ENCODE measurements at places on chromosomes 4 and X.

DNA sequence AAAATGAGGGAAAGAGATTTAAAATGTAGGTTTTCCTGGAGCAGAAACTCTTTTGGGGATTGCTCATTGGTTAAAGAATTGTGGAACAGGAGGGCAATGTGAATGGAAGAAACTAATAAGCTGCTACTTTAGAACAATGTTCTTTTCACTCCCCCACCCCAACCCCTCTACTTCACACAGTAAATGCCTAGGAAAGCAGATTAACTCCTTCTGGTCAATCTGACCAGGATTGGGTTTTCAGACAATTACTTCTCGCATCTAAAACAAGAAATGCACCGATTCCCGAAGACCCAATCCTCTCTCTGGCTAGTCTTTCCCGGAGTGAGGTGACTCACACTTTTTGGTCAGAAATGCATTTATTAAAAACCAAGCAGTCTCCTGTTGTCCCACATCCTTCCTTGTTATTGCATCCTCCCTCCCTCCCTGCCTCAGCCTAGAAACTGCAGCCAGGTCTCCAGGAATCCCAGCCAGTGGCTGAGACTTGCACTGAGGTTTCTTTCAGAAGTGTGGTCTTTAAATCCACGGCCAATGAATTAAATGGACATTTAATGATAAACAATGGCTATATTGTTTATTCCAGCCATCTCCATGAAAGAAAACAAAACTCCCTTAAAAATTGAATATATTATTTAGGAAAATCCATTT is 21.4 kb downstream of the MFAP3L start:
- no peak for DNase-seq

DNA sequence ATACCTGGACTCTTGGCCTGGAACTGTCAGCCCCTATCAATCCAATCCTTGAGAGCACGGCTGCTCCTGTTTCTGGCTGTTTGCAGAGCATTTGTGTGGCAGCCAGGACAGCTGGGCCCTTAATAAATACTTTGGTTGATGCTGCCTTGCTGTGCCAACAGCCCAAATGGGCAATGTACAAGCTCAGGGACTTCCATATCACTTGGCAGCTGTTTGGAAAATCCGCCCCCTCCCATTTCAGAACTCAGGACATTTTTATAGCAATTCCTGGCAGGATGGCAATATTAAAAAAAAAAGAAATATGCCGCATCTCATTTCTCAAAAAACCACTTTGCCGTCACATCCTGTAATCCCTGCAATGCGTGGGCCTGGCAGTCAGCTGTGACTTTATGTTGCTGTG is 218.9 kb downstream of the HS3ST1 start:
- peak; percentile 36 for DNase-seq

- DNase-seq = no peak
Measured at GRCh38 chr4:70515367-70516250, 2.8 kb upstream of the AMTN start.

DNA sequence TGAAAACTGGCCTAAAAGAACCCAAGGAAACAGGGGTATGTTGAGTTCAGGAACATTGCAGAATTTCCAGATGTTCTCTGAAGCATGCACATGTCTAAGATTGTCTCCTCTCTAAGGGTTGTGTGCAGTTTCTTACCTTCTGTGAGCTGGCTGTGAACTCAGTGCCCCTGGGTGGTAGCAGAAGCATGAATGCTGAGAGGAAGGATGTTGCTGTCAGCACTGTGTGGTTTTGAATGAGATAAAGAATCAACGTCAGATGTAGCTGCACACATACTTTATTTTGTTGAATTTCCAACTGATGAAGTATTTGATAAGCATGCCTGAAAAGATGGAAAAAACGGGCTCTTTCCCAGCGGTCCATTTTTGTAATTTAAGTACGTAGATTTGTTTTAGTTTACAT is 23.8 kb upstream of the CD38 start:
- no peak for DNase-seq

DNA sequence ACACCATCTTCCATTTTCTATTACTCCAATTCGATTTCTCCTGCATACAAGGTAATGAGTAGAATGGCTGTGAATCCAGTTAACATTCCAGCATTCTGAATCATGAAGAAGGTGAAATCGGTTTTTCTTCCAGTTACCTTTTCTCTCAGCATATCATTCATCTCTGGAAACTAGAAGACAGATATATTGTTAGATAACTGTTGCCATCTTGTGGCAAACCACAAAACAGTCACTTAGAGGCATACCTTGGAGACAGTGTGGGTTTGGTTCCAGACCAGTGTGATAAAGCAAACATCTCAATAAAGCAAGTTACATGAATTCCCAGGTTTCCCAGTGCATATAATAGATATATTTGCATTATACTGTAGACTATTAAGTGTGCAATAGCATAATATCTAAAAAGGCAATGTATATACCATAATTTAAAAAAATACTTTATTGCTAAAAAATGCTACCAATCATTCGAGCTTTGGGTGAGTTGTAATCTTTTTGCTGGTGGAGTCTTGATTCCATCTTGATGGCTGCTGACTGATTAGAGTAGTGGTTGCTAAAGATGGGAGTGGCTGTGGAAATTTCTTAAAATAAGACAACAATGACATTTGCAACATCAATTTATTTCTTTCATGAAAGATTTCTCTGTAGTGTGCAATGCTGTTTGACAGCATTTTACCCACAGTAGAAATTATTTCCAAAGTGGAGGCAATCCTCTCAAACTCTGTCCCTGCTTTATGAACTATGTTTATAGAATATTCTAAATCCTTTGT is 82.1 kb downstream of the SLC39A8 start:
- DNase-seq = no peak

DNA sequence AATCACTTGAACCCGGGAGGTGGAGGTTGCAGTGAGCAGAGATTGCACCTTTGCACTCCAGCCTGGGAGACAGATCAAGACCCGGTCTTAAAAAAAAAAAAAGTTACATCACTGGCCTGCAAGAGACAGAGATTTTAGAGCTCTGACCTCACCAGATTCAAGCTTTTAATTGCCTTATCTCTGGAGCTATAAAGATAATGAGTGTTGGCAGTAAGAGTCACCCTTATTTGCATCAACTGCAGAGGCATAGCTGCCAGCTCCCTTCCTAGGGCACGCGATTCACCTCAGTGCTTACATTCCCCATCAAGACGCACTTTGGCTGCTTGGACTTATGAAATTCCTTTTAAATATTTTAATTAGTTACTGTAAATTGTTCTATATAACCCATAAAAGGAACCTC is 12.5 kb upstream of the SPATA4 start:
- DNase-seq = no peak

GRCh38 chrX:31993637-31994036 is 921.8 kb upstream of the FTHL17 start:
- no peak for DNase-seq

- DNase-seq = no peak
Measured at GRCh38 chr4:109588176-109588575, 28.1 kb downstream of the MCUB start.

DNA sequence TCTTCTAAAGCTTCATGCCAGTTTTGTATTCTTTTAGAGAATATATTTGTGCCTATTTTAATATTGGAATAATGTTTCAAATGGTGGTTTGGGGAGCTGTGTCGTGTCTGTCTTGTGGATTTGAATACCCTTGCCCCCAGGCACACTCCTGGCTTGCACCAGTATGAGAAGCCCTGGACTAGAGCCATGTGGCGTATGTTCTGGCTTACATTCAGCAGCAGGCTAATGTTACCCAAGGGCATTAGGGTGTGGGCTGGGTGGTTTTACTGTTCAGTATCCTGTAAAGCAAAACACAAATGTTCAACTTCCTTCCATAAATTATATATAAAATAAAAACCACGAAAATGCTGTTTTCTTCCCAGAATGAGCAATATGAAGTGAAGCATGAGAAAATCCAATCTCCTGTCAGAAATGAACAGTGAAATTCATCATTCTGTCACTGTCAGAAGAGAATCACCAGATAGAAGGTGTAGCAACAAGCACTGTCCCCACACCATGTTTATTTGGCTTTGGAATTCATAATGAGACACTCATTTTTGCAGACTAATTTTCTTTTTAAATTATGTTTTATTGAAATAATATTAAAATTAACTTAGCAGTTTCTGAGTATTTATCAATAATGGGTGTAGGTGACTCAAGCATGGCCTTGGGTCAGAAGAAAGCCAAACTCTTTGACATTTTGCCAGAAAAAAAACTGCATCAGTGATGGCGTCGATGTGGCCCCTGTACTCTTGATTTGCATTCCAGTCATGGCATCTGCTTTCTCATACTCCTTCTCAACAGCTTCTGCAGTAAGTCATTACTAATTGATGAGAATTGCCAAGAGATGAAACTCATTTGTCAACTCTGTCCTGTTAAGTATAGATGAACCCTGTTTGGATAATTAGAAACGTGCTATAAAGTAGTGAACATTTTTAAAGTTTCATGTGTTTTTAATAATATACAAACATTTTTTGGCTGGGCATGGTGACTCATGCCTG is 43.8 kb downstream of the WWC2 start:
- peak; percentile 78 for DNase-seq

GRCh38 chr4:184503869-184504300 is 29.5 kb upstream of the IRF2 start:
- no peak for DNase-seq

DNA sequence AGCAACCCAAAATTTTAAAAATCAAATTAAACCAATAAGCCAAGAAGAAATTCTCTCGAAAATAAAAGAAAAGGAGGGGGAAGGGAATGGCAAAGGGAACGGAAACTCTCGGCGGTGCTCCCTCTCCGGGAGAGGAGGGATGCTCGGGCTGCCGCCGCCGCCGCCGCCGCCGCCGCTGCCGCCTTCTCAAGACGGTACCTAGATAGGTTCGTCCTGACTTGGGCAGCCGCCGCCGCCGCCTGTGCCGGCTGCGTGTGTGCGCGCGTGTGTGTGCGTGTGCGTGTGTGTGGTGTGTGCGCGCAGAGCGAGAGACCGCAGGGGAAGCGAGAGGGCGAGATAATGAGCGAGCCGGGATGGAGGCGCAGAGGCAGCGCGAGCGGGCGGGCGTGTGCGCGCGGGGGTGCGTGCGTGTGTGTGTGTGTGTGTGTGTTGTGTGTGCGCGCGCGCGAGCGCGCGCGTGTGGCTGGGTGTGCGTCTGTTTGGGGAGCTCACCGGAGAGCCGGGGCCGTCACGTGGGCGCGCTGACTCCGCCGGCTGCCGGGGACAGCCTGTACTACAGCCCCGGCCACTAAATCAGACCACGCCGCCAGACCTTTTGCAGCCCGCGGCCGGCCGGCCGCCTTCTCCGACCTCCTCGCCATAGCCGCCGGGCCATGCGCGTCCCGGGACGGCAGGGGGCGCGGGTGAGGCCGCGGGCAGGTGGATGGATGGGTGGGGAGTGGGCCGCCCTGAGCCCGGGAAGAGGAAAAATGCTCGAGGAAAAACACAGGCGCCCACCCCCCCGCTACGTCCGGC is 111.6 kb downstream of the DHX15 start:
- peak; percentile 90 for DNase-seq

Data from right hindlimb (tissue), 1 donor.